ENCODE measurements at places on chromosomes 7 and 10.

DNA sequence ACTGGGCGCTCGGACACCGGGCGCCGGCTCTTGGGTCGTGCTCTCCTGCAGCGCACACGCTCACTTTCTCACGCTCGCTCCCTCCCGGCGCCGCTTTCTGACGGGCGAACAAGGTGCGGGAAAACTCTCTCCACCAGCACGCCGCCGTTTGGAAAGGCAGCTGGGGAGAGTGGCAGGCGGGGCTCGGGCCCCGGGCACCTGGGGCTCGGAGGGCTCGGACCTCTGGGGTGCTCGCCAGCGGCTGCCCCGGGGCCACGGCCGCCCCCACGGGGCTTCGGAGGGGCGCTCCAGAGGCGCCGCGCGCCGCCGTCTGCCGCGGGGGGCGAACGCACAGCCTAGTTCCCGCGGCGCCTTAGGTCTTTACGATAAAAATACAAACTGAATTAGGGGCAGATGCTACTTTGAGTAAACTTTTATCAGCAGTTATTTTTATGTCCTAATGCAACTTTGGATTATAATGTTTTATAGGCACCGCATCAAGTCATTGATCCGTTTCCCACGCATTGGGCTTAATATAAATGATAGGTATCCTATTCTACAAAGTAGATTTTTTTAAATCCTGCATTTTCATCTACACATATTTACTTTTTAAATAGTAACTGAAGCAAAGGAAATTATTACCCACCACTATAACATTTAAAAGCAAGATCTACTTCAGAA lies 535 bp upstream of the EPC1 start:
- no peak for DNase-seq

GRCh38 chr10:63744060-63744941 lies 223.1 kb downstream of the REEP3 start:
- DNase-seq, result no peak

- DNase-seq, result no peak
Measured at GRCh38 chr10:7235376-7235775, 175.5 kb downstream of the SFMBT2 start.

DNA sequence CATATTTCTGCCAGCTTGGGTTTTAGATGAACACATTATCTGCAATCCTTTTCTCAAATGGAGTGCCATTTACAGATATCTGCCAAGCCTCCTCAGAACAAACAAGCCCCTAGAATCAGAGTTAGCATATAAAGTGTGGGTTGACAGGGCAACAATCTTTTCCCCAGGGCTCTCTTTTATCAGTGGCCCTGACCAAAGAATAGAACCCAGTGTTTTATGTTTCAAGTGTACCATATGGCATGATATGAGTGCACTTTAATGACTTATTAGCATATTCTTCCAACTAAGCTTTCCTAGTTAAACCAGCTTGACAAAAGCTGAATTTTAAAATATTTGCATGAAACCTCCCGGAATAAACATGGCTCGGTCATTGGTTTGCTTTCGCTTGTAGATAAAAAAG lies 57.3 kb downstream of the EVX1 start:
- no peak for DNase-seq

DNA sequence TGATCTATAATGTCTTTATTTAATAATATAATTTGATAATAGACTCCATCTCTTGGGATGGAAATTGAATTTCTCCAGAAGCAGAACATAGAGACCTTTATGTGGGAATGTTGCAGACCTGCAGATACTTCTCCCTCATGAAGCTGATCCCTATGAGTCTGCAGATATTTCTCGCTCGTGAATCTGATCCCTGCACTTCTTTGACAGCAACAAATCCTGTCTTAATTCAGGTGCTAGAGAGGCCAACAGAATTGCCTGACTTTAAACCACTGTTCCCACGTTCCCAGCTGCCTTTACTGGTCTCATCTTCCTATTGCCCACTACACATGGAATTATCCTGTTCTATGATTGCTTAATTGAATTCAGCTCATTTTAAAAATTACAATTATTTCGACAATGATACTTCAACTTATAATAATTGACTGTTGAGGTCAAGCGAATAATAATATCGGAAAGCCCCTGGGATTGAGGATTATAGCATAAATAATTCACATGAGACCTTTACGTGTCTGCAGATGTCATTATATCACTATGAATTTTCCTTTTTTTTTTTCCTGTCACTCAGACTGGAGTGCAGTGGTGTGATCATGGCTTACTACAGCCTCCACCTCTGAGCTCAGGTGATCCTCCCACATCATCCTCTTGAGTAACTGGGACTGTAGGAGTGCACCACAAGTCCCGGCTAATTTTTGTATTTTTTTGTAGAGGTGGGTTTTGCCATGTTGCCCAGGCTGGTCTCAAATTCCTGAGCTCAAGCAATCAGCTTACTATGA lies 486.4 kb upstream of the ADARB2 start:
- DNase-seq, result no peak

DNA sequence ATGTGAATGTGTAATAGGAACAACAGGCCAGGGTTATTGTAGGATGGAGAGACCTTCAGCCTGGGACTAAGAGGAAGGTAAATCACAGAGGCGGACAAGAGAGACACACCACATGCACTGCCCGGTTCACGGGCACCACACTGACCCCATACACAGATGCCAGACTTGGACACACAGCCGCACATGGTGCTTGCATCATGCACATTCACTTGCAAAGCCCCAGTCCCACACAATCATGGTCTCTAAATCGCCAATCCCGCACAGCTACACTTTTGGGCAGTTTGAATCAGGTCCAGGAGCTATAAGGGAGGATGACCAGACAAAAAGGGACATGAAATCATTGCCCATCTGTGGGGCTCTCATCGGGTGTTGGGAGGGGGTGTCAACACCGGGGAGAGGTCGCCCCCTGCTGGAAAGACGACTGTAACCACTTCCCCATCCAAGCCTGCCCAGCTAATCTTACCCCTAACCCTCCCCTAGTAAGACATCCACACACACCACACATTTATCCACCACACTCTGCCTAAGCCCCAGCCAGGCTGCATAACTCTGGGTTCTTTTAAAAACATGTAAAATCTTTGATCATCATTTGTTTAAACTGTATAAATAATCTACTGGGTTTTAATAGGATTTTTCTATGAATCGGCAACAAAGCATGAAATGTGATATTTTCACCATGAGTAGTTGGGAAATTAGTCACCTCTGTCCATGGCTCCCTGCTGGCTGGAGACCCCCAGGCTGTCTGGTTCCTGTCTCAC lies 40.5 kb upstream of the SLF2 start:
- no peak for DNase-seq

DNA sequence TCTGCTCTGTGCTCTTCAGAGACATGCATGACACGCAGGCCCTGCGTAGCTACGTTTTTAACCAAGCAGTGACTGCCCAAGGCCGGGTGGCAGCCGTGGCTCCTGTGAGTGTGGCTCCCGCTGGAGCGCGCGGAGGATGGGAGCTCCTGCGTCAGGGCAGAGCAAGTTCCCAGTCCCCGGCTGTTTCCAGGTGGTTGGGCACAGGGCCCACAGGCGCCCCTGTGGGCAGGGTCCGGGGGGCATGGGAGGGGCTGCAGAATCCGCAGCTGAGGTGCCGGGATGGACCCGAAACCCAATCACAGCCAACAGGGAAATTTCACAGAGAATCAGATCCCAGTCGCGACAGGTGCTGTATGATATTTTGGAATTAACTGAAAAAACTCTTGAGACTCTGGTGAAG lies 9.8 kb downstream of the NKX6-2 start:
- no peak for DNase-seq

GRCh38 chr10:116417821-116418220 lies 9.8 kb upstream of the PNLIPRP3 start:
- no peak for DNase-seq

DNA sequence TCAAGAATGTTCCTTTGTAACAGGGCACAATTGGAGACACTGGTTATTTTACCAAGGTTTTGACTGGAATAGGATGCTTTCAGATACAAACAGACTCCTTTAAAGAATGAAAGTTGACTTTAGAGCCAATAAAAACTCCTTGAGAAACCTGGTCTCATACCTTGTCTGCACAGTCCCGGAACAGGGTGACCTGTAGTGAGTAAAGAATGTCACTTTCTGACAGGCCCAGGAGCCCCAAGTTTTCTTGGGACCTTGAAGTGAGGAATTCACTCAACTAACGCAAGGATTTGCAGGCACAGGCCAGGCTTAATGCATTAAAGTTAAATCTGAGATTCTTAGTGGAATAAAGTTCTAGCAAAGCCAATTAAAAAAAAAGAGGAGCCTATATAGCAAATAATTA lies 11.5 kb upstream of the GARS1 start:
- no peak for DNase-seq

- DNase-seq, result peak; percentile 70
Measured at GRCh38 chr7:74479066-74479781, 25.5 kb downstream of the GTF2IRD1 start.

DNA sequence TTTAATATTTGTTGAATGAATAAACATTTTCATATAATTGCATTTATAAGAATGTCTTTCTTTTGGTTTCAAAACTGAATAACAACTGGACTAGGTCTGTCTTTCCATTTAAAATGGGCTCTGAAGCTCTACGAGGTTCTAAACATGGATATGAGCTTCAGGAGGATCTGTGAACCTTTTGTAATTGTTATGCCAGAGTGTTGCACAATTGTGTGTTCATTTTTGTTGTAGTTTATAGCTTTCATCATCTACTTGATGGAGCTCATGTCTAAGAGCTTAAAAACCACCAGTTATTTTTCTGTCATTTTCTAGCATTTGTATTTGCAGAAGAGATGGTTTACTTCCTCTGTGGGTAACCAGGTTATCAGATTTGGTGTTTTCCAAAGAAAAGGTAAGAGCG lies 265.7 kb upstream of the NPY start:
- no peak for DNase-seq

DNA sequence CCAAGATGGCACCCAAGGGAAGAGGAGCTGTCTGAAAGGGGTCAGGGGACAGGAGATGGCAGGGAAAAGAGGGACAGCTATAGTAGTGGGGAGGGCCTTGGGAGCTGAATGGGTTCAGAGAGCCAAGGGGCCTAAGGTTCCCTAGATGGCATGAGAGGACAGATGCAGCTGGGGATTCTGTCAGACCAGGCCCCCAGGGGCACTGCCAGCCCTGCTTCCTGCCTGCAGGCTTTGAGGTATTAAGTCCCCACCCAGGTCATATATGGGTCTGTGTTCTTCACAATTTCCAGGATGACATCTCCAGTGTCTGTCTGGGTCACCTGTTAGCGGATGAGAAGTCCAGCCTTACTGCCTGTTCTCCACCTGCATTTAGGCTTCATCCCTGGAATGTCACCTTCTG lies 56.7 kb downstream of the NEURL1 start:
- DNase-seq, result no peak

GRCh38 chr10:50508315-50509051 lies 115.3 kb downstream of the SGMS1 start:
- no peak for DNase-seq

GRCh38 chr7:10973942-10974911 lies 555 bp downstream of the PHF14 start:
- peak; percentile 45 for DNase-seq

- DNase-seq, result no peak
Measured at GRCh38 chr10:35541720-35542119, 63.4 kb upstream of the GJD4 start.

DNA sequence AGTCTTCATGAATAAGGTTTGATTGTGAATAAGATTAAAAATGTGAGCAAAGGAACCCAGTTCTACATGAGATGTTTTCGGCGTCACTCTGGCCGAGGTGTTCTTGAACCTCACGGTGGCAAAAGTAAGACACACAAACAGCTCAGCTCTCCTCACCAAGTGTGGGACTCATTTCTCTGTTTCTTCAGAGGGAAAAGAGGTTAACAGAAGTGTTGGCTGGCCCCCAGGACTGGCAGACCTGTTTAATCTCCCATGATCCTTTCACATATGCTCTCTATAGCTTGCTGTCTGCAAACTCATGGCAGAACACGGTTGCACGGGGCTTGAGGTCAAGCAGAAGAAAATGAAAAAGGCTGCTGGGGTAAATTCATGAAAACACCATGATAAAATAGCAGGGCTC lies 394.4 kb downstream of the CALN1 start:
- DNase-seq, result no peak

- DNase-seq, result no peak
Measured at GRCh38 chr10:88810196-88810961, 7.8 kb downstream of the LIPM start.

DNA sequence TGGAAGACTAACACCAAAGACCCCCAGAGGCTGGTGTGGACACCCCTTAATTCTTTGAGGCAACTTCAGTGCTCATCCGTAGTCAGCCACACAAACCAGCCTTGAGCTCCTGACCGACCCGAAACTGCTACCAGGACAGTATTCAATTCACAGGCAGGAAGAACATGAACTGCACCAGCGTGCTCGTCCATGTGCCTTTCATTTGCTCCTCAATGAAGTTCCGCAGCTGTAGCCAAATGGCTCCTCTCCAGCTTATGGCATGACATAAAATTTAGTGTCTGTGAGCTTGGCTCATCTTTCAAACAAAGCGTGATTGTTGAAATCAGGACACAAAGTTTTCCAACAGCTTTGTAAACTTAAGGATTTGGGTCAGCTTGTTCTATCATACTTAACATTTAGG lies 144.1 kb upstream of the FAM171A1 start:
- peak; percentile 68 for DNase-seq

- no peak for DNase-seq
Measured at GRCh38 chr7:137080516-137081203, 212.2 kb downstream of the CHRM2 start.

- DNase-seq, result no peak
Measured at GRCh38 chr7:142784096-142784495, 13.3 kb downstream of the PRSS2 start.

- no peak for DNase-seq
Measured at GRCh38 chr7:120783273-120783672, 74.7 kb downstream of the TSPAN12 start.

- DNase-seq, result no peak
Measured at GRCh38 chr7:122301858-122302760, 2.4 kb downstream of the FEZF1 start.

DNA sequence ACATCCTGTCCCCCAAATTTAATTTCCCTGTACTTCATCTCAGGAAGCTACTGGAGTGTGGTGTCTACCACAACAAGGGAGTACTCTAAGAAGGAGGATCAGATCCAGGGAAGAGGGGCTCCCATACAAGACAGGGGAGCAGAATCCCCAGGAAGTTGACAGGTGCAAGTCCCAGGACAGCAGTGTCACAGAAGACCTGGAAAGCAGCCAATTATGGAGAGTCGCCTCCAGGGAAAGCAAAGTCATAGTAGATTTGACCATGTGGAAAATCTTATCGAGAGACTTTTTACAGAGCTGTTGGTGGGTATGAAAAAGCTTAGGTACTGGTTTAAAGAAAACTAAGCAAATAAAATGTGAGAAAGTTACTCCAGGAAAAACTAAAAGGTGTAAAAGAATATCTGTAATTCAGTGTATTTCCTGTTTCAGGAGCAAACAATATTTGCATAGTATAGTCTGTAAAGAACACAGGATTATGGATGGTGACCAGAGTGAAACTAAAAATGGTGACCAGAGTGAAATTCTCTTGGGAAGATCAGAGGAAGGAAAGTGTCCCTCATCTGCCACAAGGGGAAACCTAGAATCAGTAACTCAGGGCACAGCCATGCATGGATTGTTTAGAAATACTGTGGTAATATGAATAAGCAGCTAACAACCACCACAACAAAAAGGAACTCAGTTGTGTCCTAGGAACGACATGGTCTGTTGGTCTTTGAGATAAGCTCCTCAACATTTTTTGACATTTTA lies 44.5 kb downstream of the LANCL2 start:
- no peak for DNase-seq

- DNase-seq, result no peak
Measured at GRCh38 chr10:104332243-104333031, 5.8 kb downstream of the ITPRIP start.
